ENCODE measurements at places on chromosomes 4 and X.

GRCh38 chr4:176090115-176090514, 24.5 kb downstream of the WDR17 start:
- DNase-seq = no peak

DNA sequence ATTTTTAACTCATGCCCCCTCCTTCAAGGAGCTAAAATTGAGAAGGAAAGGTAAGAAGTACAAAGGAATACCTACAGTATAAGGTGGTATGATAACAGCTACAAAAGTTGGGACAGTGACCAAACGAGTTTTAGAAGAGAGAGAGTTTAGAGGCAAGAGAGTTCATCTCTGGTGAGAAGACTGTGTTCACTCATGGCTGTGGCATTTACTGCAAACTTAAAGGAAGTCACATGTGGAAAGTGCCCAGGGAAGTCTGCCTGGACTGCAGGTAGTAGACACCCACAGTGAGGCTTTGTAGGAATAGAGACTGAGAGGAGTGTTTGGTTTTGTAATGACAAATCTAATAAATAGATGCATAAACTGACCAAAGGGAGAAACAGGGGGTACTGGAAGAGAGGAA, 493.5 kb downstream of the IL15 start:
- no peak for DNase-seq

GRCh38 chrX:30586516-30586915, 8.9 kb upstream of the TASL start:
- DNase-seq = no peak

- no peak for DNase-seq
These were observed 337.9 kb downstream of the PPP3CA start for GRCh38 chr4:101009471-101009870.

GRCh38 chr4:101669138-101669831, 121.2 kb upstream of the BANK1 start:
- no peak for DNase-seq

DNA sequence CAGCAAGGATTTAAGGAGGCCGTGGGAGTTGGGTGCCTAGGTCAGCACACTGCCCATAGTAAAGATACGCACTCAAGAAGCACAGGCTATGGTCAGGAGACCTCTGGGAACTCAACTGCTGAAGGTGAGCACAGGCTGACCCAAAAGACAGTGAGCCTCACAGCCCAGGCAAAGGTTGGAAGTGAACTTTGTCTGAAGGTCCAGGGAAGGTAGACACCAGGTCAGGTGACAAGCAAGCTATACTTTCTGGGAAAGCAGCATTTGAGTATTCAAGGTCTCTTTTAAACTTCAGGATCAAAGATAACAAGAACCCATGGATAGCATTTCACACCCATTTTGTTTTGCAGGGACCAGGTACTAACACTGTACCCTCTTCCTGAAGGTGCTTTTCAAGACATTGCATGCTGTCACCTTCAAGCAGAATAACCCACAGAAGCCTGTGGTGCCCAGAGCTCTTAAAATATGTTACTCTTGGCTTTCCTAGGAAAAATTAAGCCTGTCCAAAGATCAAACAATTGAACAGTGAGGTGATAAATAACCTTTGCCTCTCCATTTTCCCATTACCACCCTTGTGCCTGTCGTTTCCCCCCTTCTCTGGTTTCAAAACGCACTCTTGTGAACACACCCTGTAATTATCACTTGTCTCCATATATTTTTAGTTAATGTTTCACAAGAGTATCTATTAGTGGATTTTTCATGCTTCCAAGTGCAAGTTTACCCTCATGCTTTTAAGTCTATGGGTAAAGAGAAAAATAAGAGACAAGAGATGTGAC, 3.4 kb upstream of the S100G start:
- DNase-seq = no peak

GRCh38 chr4:175824076-175824475, 12.0 kb upstream of the GPM6A start:
- no peak for DNase-seq

DNA sequence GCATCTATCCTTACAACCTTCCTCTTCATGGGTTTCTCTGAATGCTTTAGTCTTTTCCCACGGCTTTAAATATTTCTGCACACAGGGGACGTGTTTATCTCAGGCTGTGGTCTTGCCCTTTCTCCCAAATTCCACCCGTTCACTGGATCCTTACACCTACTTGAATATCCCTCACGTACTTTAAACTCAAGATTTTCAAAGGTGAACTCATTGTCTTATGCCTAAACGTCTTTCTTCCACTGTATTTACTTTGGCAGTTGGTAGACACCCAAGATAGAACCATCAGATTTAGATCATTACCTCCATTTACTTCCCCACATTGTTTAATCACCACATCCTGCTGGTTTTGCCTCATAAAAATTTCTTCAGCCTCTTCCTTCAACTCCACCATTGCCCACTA, 269.2 kb downstream of the CBLL2 start:
- DNase-seq = no peak

- no peak for DNase-seq
These were observed 84.1 kb upstream of the HELT start for GRCh38 chr4:184934184-184934583.

GRCh38 chr4:38668203-38668971, 4.4 kb downstream of the KLF3 start:
- no peak for DNase-seq

DNA sequence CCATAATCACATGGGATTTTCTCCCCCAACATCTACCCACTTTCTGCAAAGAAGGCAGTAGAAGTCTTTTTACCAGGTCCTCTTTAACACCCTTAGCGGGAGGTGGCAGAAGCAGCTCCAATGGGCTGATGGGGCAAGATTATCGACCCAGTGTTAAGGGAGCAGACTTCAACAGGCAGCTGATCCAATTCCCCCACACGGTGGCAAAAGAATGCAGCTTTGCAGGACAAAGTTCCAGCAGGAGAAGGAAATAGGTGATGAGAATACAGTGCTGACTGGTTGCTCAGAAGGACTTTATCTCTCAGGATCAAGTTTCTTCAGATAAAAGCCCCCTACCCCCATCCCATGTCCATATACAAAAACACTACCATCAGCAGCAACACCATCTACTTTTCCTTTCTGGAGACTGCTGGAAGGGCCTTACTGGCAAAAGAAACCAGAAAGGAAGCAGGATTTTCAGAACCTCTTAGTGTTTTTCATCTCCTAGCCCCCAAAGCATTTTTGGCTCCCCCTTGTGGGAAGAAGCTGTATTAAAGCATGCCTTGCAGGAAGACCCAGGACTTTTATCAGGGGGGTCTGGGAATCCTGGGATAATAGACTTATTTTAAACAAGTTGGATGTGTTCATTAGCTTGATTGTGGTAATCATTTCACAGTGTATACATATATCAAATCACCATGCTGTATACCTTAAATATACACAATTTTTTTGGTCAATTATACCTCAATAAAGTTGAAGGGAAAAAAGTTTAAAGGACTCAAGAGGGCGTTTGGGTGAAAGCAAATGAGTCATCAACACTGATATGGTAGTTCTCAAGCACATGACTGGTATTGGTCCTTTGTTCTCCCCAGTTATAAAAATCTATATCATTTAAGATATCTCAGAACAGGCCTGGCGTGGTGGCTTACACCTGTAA, 146.4 kb downstream of the GPC3 start:
- no peak for DNase-seq

- DNase-seq = no peak
These were observed 55.4 kb upstream of the ANXA3 start for GRCh38 chr4:78496021-78496643.

- DNase-seq = no peak
These were observed 100.1 kb downstream of the REPS2 start for GRCh38 chrX:17046478-17047097.

DNA sequence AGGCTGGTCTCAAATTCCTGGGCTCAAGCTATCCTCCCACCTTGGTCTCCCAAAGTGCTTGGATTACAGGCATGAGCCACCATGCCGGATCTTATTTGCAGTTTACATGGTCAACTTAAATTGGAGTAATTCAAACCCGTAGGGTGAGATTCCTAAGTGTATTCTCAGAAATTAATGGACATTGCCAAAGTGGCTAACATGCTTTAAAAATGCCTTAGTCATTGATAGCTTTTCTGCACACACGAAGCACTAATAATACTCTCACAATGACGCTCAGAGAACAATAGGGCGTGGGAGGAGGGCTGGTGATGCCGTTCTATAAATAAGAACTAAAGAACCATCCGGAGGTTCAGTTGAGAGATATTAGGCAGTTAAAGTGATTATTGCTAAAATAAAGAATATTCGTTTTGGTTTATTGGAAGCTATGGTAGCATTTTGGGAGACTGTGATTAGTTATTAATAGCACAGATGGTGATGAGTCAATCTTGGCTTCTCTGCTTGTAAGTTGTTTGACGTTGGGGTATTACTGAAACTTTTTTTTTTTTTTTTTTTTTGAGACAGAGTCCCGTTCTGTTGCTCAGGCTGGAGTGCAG, 79.1 kb downstream of the TRAPPC11 start:
- no peak for DNase-seq

DNA sequence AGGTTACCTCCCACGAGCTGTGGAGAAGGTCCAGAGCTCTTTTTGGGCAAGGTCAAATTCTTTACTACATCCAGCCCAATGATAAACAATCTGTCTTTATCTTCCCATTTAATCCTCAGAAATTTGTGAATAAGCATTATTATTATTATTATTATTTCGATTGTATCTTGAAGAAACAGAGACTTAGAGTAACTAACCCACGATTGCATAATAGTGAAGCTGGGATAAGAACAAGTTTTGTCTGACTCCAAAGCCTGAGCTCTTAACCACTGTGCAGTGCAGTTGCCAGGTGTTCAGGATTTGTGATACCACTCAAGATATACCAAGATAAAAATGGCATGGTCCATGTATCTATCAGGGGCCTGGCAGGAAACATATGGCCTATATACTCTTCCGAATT, 166.5 kb upstream of the LDB2 start:
- no peak for DNase-seq

Measured in effector memory CD4-positive, alpha-beta T cell (primary cell).